ENCODE measurements at places on chromosomes 4 and X.
A peak's percentile ranks its signal among the peaks of the same experiment; 100 is the strongest.

DNA sequence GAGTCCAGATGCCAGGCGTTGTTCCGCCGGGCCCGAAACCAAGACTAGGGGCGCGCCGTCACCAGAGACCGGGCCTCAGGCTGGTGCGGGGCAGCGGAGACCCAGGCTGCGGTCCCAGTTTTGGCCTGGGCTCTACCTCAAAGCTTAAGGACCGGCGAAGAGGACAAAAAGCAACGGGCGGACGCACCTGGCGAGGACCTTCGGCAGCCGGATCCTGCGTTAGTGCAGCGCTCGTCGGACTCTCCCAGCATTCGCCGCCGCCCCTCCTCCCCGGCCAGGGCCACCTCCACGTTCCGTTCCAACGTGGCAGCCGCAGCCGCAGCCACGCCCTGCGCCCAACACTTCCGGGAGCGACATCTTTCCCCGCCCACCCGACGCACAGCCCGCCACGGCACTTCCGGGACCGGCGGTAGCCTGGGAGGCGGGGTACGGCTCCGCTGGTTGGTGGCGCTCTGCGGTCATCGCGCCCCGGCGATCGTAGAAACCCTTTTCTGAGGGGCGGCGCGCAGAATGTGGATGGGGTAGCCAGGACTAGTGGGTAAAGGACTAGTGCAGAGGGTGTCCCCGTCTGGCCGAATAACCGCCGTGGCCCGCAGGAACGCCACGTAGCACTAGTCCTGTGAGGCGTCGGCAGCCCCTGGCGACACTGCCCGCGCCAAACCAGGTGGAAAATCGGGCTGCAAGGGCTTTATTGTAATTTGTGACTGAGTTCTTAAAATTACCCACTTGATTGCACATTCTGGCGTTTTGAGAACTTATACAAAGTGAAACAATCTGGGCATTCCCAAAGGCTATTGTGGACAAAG is at the start of gene SEC31A:
TSS of gene SEC31A (minus strand) at position 253 of the 806 bp plus-strand sequence. CDS start 9,217 bp downstream, outside the sequence.
- DNase-seq: peak; percentile 94

GRCh38 chr4:170853422-170854021 is 763.8 kb upstream of the AADAT start:
- DNase-seq: peak; percentile 7

DNA sequence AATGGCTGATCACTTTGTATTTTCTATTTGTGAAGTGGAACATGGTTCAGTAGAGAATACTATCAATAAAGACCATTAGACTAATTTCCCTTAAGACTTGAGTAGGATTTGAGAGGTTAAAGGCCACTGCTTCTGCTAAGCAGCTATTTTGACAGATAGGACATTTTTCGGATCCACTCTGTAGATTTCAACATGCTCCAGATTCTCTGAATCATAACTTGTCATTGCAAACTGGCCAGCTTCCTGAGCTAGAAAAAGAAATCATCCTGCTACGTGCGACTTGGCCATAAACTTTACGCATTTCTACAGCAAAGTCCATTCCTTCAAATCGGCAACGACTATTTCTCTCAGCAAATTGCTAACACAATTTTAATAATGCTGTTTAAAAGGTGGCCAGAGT is 55.2 kb downstream of the MGST2 start:
- peak; percentile 42 for DNase-seq

DNA sequence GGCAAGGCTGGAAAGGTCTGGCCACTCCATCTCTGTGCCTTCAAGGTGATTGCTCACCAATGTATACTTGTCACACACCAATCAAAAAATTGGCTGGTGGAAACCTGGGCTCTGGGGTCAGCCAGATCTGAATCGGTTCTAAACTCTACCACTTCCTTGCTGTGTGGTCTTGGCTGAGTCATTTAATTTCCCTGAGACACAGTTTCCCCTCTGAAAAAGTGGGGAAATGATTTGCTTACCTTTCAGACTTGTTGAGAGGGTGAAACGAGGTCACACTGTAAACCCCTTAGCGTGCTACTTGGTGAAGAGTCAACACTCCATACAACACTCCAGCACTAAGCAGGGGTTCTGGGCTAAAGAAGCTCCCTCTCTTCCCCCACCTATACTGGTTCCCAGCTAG is 252.3 kb upstream of the ZIC3 start:
- DNase-seq: no peak

GRCh38 chr4:80322716-80323115 is 12.8 kb upstream of the CFAP299 start:
- peak; percentile 67 for DNase-seq

DNA sequence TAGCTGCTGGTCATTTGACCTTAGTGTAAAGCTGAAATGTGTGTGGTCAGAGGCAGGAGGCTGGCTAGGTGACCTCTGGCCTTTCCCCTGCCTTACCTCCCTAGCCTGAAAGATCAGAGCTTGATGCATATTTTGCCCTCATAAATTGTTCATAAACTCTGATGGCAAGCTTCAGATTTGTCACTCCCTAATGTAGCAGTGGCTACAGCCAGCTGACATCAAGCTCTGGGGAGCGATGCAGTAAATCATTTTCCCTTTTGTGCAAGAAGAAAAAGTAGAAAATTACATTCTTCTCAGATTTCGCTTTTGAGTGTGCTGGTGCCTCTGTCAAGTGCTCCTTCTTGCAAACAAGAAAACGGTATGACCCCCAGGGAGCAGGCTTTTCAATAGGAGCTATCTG is 87.7 kb upstream of the MAGEA4 start:
- DNase-seq: no peak

DNA sequence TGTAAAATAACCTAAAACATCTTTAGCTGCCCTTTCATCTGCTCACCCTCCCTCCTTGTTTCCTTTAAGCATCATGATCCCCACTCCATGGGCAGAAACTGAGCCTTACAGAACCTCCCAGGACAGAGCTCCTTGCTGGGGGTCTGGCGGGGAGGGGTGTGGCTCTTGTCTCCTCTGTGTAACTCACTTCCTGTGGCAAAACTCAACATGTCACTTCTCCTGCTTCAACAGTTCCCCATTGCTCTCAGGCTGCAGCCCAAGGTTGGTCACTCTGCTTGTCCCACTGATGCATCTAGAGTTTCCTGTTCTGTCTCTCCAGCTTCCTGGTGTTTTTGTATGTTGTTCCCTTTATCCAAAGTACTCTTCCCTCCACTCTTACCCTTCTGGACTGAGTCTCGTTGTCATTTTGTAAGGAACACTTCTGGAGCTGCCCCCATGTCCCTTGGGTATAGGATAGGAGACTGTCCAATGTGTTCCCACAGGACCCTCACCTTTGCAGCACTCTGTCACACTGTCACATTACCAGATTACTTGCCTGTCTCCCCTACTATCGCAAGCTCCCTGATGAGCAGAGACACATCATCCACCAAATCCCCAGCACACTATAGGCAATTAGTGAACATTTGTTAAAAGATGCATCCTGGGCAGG is 19.6 kb downstream of the TMEM31 start:
- DNase-seq: peak; percentile 61

DNA sequence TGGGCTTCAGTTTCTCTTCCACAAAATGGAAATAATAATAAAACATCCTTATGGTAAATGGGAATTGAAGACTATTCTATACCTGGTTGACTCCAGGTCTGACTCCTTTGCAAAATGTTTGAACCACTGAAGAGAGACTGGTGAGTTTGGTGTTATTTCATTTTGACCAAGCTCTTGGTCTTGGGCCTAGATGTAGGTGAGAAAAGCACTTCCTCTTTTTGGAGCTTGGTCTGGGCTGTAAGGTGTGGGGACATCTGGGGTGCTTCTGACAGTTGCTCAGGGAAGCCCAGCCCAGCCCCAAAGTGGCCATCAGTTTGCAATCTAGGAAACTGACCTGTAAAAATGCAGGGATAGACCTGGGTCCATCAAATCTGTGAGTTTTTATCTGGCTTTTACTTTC is 26.8 kb upstream of the SOD3 start:
- DNase-seq: no peak

GRCh38 chr4:95215043-95215442 is 333.7 kb downstream of the UNC5C start:
- no peak for DNase-seq

DNA sequence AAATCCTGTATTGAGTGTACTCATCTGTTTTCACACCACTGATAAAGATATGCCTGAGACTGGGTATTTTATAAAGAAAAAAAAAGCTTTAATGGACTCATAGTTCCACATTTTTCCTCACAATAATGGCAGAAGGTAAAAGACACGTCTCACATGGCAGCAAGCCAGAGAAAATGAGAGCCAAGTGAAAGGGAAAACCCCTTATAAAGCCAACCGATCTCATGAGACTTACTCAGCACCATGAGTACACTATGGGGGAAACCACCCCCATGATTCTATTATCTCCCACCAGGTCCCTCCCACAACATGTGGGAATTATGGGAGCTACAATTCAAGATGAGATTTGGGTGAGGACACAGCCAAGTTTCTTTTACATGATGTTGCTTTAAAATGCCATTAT is 171.9 kb downstream of the GALNTL6 start:
- DNase-seq: no peak

GRCh38 chr4:37687194-37687562 is 1.0 kb upstream of the RELL1 start:
- peak; percentile 8 for DNase-seq

- no peak for DNase-seq
These were observed 106.4 kb downstream of the ABLIM2 start for GRCh38 chr4:8052160-8052691.

DNA sequence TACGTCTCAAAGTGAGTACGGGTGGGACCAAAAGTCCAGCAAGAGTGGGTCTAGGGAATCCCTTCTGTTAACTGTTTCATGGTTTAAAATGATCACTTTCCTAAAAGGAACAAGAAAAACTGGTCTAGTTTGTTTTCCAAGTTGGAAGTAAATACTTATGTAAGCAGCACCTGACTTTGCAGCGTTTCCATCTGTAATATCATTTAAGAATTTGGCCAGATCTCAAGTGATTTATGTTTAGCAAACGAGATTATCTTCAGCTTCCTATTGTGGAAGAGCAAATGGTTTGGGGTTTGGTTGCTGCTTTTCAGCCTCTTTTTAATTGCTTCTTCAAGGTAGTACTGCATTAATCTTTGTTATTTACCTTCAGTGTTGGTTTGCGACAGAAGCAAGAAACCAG is 50.4 kb downstream of the FHIP1A start:
- DNase-seq: no peak

DNA sequence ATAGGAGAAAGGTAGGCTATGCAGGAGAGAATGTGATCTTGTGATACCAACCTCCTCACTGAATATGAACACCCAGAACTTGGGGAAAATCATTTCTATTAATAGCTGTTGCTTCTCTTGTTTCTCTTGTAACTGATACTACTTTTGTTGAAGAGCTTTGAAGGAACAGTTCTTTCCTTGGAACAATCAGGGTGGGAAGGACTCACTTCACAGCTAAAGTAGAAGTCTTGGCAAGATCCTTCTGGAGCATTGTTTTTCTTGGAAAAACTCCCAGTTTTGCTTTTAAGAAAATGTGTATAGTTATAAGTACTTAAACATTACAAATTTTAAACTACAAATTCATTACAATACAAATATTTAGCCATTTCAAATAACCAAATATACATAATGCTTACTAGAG is 19.1 kb upstream of the XK start:
- no peak for DNase-seq

- DNase-seq: peak; percentile 5
These were observed 36.6 kb downstream of the SMARCAD1 start for GRCh38 chr4:94244087-94244828.

GRCh38 chr4:147822128-147822527 is 90.2 kb downstream of the ARHGAP10 start:
- peak; percentile 98 for DNase-seq

GRCh38 chr4:41679991-41680390 is 68.5 kb downstream of the PHOX2B start:
- DNase-seq: no peak

- no peak for DNase-seq
These were observed 19.9 kb downstream of the FGFBP1 start for GRCh38 chr4:15918484-15919129.

- DNase-seq: no peak
These were observed 7.1 kb downstream of the GPRIN3 start for GRCh38 chr4:89300499-89300898.

GRCh38 chr4:114287079-114287696 is 307.7 kb upstream of the ARSJ start:
- no peak for DNase-seq

GRCh38 chr4:97759785-97760184 is 383.5 kb downstream of the STPG2 start:
- no peak for DNase-seq

GRCh38 chr4:101792056-101792590 is 1.6 kb downstream of the BANK1 start:
- no peak for DNase-seq

GRCh38 chrX:112147206-112147605 is 64.6 kb upstream of the TRPC5 start:
- peak; percentile 0 for DNase-seq

- peak; percentile 15 for DNase-seq
These were observed 309.4 kb downstream of the PPP3CA start for GRCh38 chr4:101037938-101038413.

DNA sequence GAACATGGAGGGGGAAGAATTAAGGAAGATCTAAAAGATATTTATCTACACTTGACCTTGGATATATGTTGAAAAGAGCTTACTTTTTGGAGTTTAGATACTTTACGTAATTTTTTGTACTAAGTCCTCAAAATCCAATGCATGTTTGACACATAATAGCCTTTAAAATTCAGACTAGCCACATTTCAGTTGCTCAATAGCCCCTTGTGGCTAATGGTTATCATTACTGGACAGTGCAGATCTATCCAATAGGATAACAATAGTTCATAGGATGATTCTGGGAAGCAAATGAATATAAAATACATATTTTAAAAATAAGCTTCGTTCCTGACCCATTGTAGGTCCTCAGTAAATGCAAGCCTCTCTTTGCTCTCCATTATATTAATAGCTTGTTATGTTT is 13.8 kb downstream of the AP1AR start:
- DNase-seq: no peak

- no peak for DNase-seq
These were observed 121.0 kb upstream of the EPHA5 start for GRCh38 chr4:65791111-65791811.

DNA sequence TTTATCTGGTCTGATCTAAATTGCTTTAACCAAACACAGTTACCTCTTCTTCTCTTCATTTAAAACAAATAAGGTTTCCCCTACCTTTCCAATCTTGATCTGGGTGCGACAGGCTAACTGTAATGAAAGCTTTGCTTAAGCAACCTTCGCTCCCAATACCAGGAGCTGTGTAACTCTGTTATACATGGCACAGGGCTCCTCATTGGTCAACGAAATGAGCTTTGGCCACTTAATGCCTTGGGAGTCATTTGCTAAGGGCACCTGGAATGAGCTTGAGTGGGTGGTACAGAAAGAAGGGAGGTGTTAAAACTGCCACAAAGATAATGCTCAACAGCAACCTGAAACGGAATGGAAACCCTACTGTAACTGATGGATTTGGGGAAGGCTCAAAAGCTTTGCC is 140.5 kb downstream of the CHRNA9 start:
- no peak for DNase-seq

- DNase-seq: peak; percentile 97
These were observed 19.4 kb downstream of the SORBS2 start for GRCh38 chr4:185792384-185793115.

All from cardiac fibroblast (primary cell).